ENCODE measurements at places on chromosomes 7 and 10.

DNA sequence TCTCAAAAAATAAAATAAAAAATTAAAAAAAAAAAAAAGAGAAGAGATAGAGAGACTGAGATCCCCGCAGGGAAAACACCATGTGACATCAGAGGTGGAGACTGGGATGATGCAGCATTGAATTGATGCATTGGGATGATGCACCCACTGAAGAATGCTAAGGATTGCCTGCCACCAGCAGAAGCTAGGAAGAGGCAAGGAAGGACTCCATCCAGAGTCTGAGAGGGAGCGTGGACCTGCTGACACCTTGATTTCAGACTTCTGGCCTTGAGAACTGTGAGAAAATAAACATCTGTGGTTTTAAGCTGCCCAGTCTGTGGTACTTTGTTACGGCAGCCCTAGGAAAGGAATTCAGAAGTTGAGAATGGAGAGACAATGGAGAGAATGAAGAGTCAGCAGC lies 89.8 kb upstream of the PRPS1L1 start:
- DNase-seq, result peak; percentile 18

DNA sequence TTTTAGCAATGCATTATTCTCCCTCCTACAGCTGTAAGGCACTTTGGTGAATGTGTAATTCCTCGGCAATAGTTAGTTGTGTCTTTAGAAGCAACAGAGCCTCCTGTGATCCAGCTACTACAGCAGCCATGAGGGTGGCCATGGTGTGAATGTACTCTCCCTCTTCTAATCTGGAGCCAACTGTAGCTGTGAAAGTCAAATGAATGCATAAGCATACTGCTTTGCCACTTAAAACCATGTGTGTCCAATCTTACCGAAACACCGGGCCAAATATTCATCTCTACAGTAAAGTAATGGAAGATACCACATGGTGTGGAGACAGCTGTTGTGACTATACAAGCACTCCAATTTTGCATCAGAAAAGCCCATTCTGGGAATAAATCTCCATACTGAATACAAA lies 195.0 kb downstream of the DNAJC1 start:
- no peak for DNase-seq

GRCh38 chr10:70296406-70296899 lies 12.6 kb upstream of the NPFFR1 start:
- DNase-seq, result peak; percentile 49

DNA sequence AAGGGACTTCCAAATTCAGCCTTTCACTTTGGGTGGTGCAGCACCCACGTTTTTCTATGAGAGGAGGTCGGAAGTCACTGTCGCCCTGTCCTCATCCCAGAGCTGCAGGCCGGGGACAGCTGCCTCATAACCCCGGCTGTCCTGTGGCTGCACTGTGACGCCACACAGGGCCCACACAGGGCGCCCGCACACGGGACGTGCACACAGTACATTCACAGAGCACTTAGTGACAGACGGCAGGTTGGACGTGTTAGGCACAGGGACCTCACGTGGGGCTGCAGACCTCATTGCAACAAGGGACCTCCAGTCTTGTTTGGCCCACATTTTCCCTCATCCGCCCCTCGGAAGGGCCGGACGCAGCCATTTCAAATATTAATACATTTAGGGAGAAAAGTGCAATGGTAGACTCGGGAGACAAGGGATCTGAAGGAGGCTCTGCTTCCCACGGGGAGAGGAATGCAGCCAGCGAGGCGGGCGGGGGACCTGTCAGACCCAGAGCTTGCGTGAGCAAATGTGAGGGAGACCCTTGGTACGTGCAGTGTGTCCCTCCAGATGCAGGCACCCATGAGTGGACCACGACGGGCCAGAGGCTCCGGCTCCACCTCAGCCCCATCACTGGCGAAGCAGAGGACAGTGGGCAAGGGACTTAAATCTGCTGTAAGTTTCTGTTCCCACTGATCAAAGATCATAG lies 86.7 kb downstream of the VOPP1 start:
- no peak for DNase-seq

- peak; percentile 72 for DNase-seq
These were observed 246.1 kb downstream of the REEP3 start for GRCh38 chr10:63767138-63767801.

DNA sequence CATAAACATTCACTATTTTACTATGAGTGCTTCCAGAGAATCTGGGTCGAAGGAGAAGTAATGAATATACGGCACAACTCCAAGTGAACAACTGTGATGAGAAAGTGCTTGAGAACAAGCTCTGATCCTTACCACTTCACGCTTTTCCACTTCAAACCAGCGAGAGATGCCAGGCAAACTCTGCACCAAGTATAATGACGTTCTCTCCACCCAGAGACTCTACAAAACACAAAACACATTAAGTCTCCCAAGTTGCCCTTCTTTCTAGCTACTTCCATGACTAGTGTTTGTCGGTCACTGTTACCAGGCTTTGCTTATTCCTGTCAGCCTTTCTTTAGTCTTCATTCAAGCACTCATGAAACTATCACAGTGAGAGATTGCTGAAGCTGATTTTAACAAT lies 193.1 kb upstream of the IMMP2L start:
- no peak for DNase-seq

GRCh38 chr7:151773797-151774196 lies 103.1 kb downstream of the PRKAG2 start:
- DNase-seq, result no peak

GRCh38 chr10:88505680-88506215 lies 77.4 kb downstream of the RNLS start:
- DNase-seq, result no peak

DNA sequence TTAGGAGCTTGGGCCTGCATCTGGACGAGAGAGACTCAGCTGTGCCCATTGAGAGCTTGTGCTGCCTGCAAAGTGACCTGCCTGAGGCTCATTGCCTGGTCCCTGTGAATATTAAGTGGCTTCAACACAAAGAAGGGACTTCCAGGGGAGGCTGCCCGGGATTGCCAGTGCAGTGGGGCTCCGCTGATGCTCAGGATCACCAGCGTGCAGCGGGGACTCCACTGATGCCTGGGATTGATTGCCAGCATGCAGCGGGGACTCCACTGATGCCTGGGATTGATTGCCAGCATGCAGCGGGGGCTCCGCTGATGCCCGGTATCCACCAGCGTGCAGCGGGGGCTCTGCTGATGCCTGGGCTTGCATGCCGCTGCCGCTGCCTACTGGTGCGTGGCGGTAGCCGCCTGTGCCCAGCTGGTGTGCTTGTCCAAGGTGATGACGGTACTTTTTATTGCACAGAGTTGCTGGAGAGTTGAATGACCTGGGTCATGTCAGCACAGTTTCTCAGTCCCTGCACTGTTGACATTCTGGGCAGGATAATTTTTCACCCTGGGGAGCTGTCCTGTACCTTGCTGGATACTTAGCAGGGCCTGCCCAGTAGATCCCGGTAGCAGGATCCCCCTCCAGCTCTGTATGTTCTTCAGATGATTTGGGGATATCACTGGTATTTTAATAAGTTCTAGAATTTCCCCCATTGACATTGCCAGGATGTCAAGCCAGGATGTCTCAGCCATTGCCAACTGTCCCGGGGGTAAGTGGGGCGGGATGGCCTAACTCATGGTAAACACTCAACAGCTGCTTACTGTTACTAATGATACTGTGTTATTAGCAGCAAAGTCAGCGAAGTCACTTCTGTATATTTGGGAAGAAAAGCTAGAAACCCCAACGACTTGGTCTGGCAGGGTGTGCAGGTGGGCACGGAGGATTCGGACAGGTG lies 13.0 kb downstream of the DOCK1 start:
- no peak for DNase-seq

GRCh38 chr7:158556721-158557440 lies 30.7 kb downstream of the PTPRN2 start:
- DNase-seq, result no peak

GRCh38 chr7:107889992-107890391 lies 991 bp upstream of the DLD start:
- DNase-seq, result no peak

- DNase-seq, result no peak
These were observed 4.0 kb downstream of the HSPA12A start for GRCh38 chr10:116738339-116738738.

GRCh38 chr10:132614431-132615340 lies 77.1 kb downstream of the INPP5A start:
- no peak for DNase-seq

- peak; percentile 76 for DNase-seq
These were observed 2.1 kb upstream of the ADD3 start for GRCh38 chr10:110005719-110006118.
